ENCODE measurements at places on chromosomes 13 and 19.

DNA sequence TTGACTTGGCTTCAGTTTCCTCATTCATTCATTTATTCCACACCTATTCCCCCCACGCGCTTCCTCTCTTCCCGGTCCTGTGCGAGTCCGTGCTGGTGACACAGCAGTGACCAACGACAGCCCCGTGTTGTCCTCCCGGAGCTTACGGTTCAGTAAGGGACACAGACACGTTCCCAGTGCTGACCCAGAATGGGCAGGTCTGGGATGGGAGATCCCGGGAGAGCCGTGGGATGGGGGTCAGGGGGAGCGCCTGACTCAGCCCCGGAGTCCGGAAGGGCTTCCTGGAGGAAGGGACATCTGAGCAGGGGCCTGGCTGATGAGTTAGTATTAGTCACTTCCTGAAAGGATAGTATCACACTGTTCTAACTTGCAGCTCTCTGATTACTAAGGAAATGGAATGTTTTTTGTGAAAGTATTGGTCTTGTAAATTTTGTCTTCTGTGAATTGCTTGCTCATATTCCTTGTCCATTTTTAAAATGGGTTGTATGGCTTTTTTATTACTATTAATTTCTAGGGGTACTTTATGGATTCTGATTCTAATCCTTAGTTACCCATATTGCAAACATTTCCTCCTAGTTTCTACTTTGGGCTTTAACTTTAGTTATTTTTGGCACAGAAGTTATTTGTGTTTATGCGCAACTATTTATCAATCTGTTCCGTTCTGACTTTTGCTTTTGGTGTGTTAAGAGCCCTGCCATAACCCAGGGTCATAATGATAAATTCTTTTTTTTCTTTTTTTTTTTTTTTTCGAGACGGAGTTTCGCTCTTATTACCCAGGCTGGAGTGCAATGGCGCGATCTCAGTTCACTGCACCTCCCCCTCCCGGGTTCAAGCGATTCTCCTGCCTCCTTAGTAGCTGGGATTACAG is 708 bp upstream of the ERCC1 start:
- DNase-seq = peak; percentile 59
- H3K36me3 ChIP-seq = peaks cover 6% of the 10 kb centered on the region
- peaks cover 47% of the 10 kb centered on the region for H3K4me1 ChIP-seq
- H3K27me3 ChIP-seq = peaks cover 15% of the 10 kb centered on the region

- H3K4me1 ChIP-seq = no peaks in the 10 kb centered on the region
- H3K27me3 ChIP-seq = no peaks in the 10 kb centered on the region
Observed at GRCh38 chr13:62704875-62705274, 1289.2 kb upstream of the PCDH20 start.

GRCh38 chr19:46068345-46069258 is 27.8 kb upstream of the IGFL4 start:
- H3K36me3 ChIP-seq = no peaks in the 10 kb centered on the region
- H3K4me3 ChIP-seq = no peak overlapping the region
- H3K4me1 ChIP-seq = no peaks in the 10 kb centered on the region
- peaks cover 68% of the 10 kb centered on the region for H3K27me3 ChIP-seq
- DNase-seq = no peak

DNA sequence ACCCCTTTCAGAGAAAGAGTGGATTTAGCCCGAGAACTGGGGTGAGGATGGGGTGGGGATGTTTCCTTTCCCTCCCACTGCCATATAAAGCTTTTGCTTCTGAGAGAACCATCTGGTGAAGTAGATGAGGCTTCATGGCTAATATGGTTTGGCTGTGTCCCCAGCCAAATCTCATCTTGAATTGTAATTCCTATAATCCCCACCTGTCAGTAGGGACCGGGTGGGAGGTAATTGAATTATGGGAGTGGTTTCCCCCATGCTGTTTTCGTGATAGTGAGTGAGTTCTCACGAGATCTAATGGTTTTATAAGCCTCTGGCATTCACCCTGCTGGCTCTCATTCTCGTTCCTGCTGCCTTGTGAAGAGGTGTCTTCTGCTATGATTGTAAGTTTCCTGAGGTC is 270.9 kb downstream of the LMO7 start:
- no peaks in the 10 kb centered on the region for H3K36me3 ChIP-seq
- H3K27me3 ChIP-seq = peaks cover 4% of the 10 kb centered on the region
- H3K4me1 ChIP-seq = no peaks in the 10 kb centered on the region
- DNase-seq = no peak
- no peak overlapping the region for H3K27ac ChIP-seq

DNA sequence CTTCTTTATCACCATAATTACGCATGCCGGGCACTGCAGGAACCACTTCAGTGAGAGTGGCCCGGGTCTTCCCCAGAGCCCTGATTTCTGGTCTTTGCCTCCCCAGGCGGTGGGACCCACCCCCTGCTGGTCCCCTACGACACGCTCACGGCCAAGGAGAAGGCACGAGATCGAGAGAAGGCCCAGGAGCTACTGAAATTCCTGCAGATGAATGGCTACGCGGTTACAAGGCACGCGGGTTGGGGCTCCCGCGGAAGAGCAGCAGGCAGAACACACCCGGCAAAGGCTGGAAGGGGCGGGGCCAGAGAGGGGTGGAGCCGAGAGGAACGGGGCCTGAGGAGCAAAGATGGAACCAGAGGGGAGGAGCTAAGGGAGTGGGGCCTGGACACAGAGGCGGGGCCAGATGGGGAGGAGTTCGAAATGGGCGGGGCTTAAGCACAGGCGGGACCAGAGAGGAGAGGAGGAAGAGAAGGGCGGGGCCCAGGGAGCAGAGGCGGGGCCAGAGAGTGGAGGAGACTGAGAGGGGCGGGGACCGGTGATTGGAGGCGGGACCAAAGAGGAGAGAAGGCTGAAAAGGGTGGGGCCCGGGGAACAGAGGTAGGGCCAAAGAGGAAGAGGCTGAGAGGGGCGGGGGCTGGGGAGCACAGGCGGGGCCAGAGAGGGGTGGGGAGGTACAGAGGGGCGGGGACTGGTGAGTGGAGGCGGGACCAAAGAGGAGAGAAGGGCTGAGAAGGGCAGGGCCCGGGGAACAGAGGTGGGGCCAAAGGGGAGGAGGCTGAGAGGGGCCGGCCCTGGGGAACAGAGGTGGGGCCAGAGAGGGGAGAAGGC is 73.4 kb downstream of the RYR1 start:
- H3K4me1 ChIP-seq = peaks cover 2% of the 10 kb centered on the region
- no peaks in the 10 kb centered on the region for H3K36me3 ChIP-seq
- peaks cover 31% of the 10 kb centered on the region for H3K27me3 ChIP-seq
- peak; percentile 77 for DNase-seq

DNA sequence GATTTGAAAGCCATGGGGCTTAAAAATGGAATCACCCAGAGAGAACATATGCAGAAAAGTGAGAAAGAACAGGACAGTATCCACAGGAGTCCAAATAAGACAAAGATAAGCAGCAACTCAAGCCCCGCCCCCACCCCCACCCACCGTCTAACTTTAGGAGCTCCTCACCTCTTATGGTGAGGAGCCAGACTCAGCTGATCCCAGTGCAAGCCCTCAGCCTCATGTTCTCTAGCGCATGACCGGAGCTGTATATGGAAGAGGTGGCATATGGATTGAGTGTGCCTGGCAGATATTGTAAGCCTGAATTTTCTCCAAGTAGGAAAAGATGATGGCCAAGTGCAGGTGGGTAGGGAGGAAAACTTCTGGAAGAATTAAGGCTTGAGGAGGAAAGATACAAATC is 36.4 kb upstream of the DCT start:
- no peak overlapping the region for H3K27ac ChIP-seq
- DNase-seq = no peak
- H3K4me1 ChIP-seq = no peaks in the 10 kb centered on the region
- H3K4me3 ChIP-seq = no peak overlapping the region
- peaks cover 2% of the 10 kb centered on the region for H3K27me3 ChIP-seq

GRCh38 chr13:65915195-65915594 is 1314.9 kb downstream of the PCDH9 start:
- no peaks in the 10 kb centered on the region for H3K36me3 ChIP-seq
- no peak overlapping the region for H3K4me3 ChIP-seq
- no peaks in the 10 kb centered on the region for H3K27me3 ChIP-seq
- DNase-seq = no peak
- H3K4me1 ChIP-seq = no peaks in the 10 kb centered on the region
- H3K27ac ChIP-seq = no peak overlapping the region

- H3K4me3 ChIP-seq = no peak overlapping the region
- H3K27ac ChIP-seq = no peak overlapping the region
- no peaks in the 10 kb centered on the region for H3K36me3 ChIP-seq
- H3K4me1 ChIP-seq = peaks cover 13% of the 10 kb centered on the region
Observed at GRCh38 chr13:101515504-101515903, 63.0 kb downstream of the ITGBL1 start.

DNA sequence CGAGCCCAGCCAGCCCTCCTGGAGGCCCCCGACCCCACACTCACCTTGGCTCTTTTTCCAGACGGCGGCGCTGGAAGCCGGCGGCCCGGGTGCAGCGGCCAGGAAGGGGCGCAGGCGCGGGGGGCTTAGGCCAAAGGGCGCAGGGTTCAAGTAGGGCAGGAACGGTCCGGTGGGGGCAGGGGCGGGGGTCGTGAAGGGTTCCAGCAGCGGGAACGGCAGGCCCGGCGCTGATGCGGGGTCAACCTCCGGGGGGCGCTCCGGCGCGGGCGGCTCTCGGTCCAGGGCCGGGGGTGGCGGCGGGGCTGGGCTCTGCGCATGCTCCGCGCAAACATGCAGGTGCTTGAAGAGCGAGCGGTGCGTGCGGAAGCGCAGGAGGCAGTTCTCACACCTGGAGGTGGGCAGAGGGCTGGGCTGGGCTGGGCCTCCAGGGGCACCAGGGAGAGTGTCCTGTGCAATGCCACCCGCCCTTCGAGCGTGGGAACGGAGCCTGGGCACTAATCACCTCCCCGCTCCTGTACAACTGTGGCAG is 2.3 kb downstream of the ZNF414 start:
- no peaks in the 10 kb centered on the region for H3K27me3 ChIP-seq
- H3K27ac ChIP-seq = no peak overlapping the region
- H3K4me3 ChIP-seq = no peak overlapping the region
- H3K4me1 ChIP-seq = peaks cover 25% of the 10 kb centered on the region
- H3K36me3 ChIP-seq = peaks cover 7% of the 10 kb centered on the region
- DNase-seq = peak; percentile 34

GRCh38 chr13:22700246-22700887 is 480.4 kb upstream of the SGCG start:
- H3K4me1 ChIP-seq = no peaks in the 10 kb centered on the region
- H3K4me3 ChIP-seq = no peak overlapping the region
- H3K36me3 ChIP-seq = no peaks in the 10 kb centered on the region
- no peak overlapping the region for H3K27ac ChIP-seq

GRCh38 chr13:105377452-105377851 is 1158.0 kb downstream of the EFNB2 start:
- H3K4me3 ChIP-seq = no peak overlapping the region
- no peaks in the 10 kb centered on the region for H3K27me3 ChIP-seq
- H3K27ac ChIP-seq = no peak overlapping the region
- no peak for DNase-seq
- no peaks in the 10 kb centered on the region for H3K36me3 ChIP-seq
- H3K4me1 ChIP-seq = no peaks in the 10 kb centered on the region

DNA sequence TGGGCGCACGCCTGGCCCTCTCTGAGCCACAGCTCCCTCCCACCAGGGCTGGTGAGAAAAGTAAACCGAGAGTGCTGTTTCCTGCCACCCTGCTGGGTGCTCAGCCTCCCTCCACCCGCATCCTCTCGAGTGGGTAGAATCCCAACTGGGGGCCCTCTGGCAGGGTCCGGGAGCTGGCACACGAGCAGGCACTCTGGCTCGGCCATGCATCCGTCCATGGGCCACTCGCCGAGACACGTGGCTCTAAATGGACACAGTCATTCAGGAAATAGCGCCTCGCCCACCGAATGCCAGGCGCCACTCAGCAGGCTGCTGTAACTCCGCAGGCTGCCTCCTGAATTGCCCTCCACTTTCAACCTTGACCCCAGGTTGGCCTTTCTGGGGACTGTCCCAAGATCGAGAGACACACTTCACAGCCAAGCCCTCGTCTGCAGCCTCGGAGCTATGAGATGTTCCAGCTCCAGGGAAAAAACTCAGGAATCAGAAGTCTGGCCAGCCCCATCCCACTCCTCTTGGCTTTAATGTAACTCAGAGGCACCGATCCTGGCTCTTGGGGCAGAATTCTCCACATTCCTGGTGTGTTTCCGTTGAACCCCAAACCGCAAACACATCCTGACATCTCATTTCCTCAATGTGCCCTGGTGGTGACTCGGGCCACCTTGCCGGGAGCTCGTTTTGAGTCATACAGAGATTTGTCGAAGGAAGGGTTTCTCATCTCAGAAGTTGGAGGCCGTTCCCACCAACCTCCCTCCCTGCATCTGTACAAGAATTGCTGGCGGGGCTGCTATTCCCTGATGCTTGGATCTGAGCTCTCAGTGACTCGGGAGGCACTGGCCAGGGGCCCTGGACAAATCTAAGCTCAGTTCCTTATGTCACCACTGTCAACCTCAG is 14.1 kb downstream of the KLF2 start:
- H3K27ac ChIP-seq = peak overlapping the region; percentile 84
- peak overlapping the region; percentile 81 for H3K4me3 ChIP-seq
- peaks cover 2% of the 10 kb centered on the region for H3K27me3 ChIP-seq
- DNase-seq = peak; percentile 61
- peaks cover 5% of the 10 kb centered on the region for H3K36me3 ChIP-seq
- peaks cover 46% of the 10 kb centered on the region for H3K4me1 ChIP-seq

DNA sequence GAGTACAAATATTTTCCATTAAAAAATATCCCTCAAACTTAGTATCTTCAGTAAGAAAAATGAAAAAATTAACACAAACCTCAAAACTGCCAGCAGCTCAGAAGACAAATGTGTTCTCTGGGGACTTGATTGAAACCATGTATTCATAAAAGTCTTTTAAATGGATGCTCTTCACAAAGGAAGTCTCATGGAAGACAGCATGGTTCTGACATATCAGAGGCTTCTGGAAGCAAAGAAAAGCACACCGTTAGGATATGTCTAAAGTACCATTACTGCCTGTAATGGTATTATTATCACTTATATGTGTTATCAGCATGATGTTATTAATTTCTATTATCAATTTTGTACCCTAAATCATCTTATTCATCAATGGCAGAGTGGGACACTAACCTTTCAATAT is 302.8 kb downstream of the ENOX1 start:
- H3K4me3 ChIP-seq = no peak overlapping the region
- H3K27me3 ChIP-seq = peaks cover 6% of the 10 kb centered on the region
- H3K27ac ChIP-seq = no peak overlapping the region
- DNase-seq = no peak
- no peaks in the 10 kb centered on the region for H3K4me1 ChIP-seq
- no peaks in the 10 kb centered on the region for H3K36me3 ChIP-seq

DNA sequence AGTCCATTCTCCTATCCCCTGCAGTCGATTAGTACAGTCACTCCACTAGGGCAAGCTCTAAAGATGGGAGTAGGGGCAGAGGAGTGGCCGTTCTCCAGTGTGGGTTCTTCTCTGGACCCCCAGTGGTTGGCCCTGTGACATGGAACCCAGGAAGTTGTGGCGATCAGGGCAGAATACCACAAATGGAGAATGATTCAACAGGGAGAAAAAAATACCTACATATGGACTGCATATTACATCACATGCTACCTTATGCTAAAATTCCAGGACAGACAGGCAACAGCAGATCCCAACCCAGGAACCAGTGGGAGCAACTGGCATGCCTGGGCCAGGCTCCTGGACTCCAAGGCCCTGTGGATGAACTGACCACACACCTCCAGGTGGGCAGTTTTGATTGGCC is 20.4 kb downstream of the POU2F2 start:
- no peak overlapping the region for H3K4me3 ChIP-seq
- H3K27me3 ChIP-seq = no peaks in the 10 kb centered on the region
- H3K4me1 ChIP-seq = peaks cover 27% of the 10 kb centered on the region

Data from activated naive CD8-positive, alpha-beta T cell treated with anti-CD3 and anti-CD28 coated beads, Interleukin-2, amount 10 ng/mL, durations not matched to agents 7 days and 5 days (primary cell).